ENCODE measurements at places on chromosomes 6 and 20.

DNA sequence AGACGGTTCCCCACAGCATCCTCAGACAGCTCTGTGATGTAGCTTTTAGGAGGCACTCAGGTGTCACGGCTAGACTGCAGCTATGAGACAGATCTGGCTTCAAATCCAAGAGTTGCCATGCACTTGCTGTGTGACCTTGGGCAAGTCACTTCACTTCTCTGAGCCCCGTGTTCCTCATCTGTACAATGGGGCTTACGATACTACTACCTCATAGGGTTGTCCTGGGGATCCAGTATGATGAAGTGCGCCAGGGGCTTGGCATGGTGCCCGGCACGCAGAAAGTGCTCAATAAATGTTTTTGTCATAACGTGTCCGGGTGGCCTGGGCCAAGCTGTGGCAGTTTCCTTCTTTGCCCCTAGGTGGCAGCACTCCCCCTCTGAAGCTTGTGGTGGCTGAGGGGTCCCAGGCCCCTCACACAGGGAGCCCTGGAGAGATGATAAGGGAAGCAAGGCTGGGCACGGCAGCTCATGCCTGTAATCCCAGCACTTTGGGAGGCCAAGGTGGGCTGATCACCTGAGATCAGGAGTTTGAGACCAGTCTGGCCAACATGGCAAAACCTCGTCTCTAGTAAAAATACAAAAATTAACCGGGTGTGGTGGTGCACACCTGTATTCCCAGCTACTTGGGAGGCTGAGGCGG, 19.1 kb upstream of the CHMP4B start:
- DNase-seq, result no peak

GRCh38 chr6:13924146-13924948, 405 bp upstream of the RNF182 start:
- DNase-seq, result no peak

DNA sequence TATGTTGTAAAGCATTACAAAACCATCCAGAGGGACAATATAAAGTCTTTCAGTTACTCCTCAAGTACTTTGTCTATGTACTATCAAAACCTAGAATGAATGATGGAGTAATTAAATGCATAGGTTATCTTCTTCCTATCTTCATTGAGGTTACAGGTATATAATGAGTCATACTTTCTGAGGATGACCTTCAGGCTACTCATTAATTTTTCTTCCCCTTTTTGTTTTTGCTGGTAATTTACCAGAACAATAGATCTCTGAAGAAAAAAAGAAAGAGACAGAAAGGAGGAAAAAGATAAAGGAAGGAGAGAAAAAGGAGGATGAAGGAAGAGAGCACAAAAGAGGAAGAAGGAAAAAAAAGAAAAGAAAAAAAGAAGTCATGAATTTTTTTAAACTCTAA, 398.4 kb downstream of the TBC1D32 start:
- DNase-seq, result no peak

GRCh38 chr20:18176318-18176785, 38.7 kb downstream of the KAT14 start:
- no peak for DNase-seq

DNA sequence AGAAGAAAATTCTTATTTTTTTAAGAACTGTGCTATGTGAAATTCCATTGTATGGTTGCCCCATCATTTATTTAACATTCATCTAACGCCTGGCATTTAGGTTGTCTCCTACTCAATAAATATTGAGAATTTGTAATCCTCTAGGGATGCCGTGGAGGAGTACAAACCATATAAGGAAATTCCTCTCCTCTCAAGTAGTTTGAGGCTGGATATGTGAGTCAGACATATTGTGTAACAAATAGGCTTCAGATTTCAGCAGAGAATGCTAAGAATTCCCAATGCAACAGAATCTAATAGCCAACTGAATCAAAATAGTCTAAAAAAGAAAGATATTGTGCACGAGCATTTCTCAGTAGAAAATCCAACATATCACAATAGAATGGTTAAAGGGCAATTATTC, 174.7 kb downstream of the OTOR start:
- DNase-seq, result no peak

DNA sequence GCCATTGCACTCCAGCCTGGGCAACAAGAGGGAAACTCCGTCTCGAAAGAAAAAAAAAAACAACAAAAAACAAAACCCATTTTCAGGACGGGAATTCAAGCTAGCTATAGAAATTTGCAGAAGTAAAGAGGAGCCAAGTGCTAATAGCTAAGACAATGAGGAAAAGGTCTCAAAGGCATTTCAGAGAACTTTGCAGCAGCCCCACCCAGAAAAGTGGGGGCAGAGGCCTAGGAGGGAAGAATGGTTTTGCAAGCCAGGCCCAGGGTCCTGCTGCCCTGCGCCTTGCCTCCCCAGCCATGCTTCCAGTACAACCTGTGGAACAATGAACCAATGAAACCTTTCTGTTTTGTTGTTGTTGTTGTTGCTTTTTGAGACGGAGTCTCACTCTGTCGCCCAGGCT, 38.3 kb upstream of the SAMHD1 start:
- DNase-seq, result no peak

- no peak for DNase-seq
Observed at GRCh38 chr6:137320271-137320670, 101.1 kb upstream of the IFNGR1 start.

GRCh38 chr6:56949925-56950495, 4.9 kb upstream of the BEND6 start:
- no peak for DNase-seq

DNA sequence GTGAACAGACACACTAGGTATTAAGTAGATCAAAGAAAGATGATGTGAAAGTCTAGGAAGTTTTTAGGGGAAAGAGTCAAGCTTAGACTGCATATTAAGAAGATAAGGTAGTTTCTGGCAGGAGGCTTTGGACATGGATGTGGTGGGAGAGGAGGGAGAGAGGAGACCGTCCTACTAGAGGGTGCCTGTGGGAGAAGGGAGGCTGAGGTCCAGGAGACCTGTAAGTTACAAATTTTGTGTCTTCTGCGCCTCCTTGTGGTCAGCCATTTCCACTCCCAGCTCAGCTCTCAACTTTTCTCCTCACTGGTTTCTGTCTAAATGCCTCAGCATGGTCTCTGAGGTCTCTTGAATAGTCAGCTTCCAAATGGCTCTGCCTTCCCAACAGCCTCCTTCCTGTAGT, 193.5 kb downstream of the UNC5CL start:
- peak; percentile 69 for DNase-seq

DNA sequence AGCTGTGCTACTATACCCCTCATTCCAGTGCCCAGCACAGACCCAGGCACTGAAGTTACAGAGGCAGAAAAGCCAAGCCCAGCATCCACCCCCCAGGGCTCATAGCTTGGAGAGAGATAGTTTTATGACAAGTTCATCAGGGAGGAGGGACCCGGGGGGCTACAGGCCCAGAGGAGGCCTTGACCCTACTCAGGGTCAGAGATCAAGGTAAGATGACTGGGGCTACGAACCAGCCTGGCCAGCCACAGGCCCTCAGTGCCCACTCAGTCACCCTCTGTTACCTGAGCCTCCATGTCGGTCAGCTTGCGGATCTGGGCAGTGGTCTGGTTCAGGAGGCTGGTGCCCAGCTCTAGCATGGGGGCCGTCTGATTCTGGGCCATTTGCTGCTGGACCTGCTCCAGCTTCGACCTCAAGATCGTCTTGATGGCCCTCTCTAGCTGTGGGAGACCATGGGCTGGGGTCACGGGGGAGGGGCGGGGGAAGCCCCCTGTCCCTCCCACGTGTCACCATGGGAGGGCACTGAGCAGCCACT, 26.1 kb downstream of the ANGPT4 start:
- DNase-seq, result no peak

DNA sequence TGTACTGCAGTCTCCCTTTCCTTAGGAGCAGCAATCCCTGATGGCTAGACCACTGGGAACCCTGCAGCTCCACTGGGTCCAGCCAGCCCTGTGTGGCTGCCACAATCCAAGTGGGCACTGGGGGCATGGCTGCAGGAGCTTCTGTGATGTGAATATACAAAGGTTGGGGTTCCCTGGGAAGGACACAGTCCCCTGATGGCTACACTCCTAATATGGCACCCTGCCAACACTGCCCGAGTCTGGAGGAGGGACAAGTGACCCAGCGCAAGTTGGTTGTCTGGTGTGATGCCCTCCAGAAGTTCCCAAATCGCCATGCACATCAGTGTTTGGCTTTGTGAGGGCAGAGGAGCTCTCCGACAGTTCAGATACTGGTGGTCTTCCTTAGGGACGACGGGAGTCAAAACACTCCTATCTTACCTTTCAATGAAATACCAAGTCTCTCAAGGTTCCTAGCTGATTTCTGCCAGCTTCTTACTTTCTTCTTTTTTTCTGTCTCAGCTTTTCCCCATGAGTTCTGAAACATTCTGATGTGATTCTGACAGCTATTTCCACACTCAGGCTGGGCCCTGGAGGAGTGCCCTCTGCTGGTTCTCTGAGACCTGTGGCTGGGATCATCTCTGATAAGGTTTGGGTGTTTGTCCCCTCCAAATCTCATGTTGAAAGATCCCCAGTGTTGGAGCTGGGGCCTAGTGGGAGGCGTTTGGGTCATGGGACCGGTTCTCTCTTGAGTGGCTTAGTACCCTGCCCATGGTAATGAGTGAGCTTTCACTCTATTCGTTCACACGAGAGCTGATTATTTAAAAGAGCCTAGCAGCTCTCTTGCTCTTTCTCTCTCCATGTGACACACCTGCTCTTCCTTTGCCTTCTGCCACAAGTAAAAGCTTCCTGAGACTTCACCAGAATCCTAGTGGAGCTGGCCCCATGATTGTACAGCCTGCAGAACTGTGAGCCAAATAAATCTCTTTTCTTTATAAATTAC, 15.5 kb upstream of the ZFP57 start:
- DNase-seq, result no peak

DNA sequence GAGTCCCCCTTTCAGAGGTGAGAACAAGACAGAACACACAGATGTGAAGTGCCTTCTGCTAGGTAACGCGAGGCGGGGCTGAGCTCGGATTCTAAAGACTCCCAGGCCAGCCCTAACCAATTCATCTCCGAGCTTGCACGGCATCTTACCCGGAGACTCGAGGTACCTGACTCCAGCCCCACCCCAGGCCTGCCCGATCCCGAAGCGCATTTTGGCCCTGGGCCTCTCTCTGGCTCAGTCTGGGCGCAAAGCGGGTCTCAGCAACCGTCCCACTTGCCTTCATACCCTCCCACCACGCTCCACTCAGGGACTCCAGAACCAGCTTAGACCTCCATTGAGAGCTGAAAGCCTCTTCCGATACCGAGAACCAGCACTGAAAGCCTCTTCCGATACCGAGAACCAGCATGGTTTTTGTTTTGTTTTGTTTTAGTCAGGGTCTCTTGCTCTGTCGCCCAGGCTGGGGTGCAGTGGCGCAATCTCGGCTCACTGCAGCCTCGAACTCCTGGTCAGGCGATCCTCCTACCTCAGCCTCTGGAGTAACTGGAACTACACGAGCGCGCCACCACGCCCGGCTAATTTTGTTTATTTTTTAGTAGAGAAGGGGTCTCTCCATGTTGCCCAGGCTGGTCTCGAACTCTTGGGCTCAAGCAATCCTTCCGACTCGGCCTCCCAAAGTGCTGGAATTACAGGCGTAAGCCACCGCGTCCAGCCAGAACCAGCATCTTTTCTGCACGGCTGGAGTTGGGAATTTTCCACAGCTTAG, 557 bp upstream of the DYNLRB1 start:
- DNase-seq, result peak; percentile 53

DNA sequence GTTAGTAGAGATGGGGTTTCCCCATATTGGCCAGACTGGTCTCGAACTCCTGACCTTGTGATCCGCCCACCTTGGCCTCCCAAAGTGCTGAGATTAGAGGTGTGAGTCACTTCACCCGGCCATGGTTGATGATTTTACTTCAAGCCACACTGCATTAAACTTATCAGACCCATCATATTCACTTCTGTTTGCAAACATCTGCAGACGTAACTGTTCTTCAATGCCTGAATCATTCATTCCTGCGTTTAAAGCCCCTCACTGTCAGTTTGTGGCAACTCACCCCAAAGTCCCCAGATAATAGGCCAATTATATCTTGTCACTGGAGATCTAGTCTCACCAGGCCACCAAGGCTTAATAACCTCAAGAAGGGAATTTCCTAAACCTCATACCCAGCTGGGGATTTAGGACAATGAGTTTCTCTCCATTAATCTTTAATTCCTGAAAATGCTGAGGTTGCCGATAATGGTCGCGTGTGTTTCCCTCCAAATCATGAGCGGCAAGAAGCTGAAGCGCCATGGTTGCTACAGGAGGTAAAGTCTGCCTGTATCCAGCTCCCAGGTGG, 229.6 kb downstream of the LY86 start:
- no peak for DNase-seq

DNA sequence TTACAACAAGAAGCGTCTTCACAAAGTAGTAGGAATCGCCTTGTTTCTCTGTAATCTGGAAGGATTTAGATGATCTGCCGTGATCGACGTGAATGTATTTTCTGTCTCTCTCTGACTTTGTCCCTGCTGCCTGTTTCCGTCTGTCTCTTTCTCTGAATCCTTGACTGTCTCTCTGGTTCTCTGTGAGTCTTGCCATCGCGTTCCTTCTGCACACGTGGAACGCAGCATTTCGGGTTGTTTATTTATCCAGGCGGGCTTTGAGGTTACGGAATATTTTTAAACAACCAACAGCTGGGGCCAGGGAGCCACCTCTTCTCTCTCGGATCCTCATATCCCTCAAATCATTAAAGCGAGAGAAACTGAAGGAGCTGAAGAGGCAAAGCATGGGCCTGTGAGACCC, 215.9 kb downstream of the ZDHHC14 start:
- no peak for DNase-seq

DNA sequence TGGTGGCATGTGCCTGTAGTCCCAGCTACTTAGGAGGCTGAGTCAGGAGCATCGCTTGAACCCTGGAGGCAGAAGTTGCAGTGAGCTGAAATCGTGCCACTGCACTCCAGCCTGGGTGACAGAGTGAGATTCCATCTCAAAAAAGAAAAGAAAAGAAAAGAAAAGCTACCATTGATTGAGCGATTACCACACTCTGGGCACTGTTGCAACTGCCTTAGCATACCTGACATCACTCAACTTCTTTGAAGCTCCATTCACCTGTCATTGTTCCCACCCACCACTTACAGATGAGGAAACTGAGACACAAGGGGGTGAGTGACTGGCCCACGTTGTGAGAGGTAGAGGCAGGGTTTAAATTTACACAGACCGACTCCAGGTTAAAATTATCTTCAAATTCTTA, 442.1 kb upstream of the SULF2 start:
- no peak for DNase-seq

DNA sequence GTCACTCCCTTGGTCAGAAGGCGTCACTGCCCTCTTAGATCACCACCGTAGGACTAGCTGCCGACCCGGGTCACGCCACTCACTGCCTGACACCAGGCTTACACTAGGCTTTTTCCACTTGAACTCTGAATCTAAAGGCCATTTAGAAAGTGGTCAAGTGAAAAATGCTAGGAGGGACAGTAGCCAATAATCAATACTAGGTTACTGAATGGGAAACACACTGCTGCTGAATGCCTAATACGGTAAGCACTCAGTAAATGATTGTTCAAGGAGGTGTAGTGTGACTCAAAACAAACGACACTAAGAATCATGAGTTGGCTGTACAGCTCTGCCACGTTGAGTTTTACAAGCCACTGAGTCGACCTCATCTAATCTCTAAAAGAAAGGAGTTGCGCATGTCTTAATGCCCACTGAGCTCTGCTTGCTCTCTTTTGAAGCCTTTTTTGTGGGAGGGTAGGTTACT, 760 bp upstream of the IBTK start:
- DNase-seq, result no peak

GRCh38 chr6:39075807-39076622, 27.4 kb downstream of the GLP1R start:
- DNase-seq, result no peak

Data from SHP77 treated with DMSO at 0.1 percent for 48 hours (cell line).